ENCODE measurements at places on chromosomes 5 and 9.

DNA sequence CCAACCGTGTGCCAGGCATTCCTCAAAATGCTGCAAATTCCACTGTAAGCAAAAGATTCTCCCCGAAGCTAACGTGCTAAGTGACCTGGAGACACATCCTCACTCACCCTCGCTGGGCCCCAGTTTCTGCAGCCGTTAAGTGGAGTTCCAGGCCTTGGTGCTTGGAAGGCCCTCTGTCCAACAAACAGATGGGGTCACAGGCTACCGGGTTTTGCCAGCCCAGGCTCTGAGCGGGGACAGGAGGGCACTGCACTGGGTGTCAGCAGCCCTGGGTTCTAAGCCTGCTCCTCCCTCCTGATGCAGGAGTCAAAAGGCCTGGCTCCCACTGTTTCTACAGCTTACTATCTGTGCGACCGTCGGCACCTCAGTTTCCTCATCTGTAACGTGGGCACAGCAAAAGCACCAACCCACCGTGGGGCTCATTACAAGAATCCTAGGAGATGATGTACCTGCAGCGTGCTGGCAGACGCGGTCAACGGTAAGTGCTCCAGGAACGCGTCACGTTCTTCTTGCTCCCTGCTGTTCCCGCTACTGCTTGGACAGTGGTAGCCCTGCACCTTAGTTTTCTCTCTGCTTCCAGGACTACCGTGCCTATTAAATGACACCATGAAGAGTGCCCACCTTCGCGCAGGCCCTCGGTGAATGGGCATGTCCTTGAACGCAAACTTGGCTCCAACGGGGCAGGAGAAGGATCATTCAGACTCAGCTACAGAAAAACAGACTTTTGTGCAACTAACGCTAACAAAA, 84.8 kb downstream of the ADAMTS2 start:
- no peak for DNase-seq

GRCh38 chr5:81922854-81923279, 49.0 kb upstream of the ATG10 start:
- DNase-seq: no peak

DNA sequence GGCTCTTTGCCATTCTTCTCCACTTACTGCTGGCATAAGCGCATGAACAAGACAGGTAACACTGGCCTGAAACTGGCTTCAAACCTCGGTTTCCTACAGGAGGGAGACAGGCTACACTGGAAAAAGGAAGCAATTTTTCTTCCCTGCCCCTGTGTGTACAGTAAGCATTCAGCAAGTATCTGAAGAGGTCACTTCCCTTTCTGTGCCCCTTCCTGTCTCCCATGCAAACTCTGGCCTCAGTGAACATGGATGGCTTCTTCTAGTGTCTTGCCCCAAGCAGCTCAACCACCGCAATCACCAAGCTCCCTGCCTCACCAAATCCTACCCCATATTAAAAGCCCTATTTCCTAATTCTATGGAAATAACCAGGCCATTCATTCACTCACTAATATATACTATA, 42.4 kb downstream of the SERINC5 start:
- DNase-seq: no peak

DNA sequence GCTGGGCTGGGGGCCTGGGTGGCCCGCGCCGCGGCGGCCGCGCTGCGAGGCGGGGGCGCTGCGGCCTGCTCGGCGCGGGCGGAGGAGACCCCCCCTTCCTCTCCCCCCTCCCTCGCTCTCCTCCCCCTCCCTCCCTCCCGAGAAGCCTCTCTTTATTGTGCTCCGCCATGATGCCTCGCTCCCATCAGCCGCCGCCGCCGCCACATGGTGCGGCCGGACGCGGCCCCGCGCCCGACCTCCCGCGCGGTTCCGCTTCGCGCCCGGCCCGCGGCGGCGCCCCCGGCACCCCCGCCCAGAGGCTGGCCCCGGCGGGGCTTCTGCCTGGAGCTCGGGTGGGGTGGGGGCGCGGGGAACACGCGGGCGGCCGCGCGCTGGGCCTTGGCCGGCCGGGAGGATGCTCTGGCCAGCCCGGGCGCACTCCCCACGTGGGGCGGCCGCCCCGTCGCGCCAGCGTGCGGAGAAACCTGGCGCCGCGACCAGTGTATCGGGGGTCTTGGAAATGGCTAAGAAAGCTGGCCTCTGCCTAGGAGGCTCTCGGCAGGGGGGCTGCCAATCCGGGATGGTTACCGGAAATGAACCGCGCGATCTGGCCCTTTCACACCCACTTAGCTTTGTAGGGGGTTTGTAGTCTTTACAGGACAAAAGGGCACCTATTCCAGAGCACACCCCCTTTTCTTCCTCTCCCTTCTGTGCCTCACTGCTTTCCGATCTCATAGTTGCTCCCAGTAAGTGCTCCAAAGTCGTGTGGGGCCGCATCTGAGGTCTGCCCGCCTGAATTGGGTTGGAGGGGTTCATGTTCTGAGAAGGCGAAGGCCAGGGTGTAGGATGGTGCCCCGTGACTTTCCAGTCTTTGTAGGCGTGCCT, 1.0 kb downstream of the SET start:
- DNase-seq: peak; percentile 32

DNA sequence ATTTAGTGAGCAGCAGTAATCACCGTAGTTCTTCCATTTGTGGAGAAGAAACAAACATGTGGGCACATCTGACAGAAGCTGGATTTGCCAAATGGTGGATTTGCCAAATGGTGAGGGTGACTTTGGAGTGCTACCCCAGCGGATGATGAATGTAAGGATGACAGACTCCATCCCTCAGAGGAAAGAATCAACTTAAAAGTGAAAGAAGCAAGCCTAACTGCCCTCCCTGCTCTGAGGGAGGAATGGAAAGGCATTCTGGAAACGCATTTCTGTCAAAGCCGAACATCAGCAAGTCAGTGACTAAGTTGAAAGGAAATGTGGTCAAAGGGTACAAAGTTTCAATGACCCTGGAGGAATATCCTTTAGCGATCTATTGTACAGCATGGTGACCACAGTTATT, 143.5 kb downstream of the GPBP1 start:
- DNase-seq: no peak

DNA sequence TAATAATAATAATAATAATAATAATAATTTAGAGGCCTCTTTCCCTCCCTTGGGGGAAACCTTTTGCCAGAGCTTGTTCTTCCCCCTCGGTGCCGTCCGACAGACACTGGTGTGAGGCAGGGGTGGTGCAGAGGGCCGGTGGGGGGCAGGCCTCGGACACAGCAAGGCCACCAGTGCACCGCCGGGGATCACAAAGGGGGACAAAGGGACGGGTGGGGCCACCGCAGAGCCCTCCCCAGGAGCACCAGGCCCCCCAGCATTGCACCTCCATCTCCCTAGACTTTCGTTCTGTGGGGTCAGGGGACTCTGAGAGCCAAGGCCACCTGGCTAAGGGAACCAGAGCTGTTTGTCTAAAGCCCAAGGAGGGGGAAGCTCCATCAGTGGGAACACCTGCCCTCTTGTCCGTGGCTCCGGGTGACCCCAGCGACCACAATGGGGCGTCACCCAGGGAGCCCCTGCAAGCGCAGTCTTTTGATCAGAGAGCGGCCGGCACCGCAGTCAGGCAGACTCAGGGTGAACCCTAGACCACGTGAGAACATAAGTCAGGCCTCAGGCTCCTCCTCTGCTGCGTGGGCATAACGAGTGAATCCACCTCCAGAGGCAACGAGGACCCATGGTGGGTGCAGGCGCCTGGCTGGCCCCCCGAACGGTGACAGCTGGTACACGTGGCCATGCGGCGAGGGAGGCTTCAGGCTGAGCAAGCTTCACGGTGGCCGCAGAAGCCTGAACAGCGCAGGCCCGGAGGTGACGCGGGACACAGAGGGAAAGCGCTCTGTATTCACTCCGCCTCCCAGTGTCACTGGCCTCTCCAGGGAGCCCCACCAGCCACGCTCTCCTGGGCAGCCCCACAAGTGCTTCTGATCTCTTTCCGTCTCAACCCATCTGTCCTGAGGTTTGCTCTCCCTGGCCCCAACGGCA, 12.0 kb upstream of the QSOX2 start:
- no peak for DNase-seq
